ENCODE measurements at places on chromosomes 2 and 18. TPM values are rescaled to one million over a fixed set of nuclear protein-coding genes. Genes with fewer than 3 reads are reported as not detected.

Gene CHRND
- polyA plus RNA-seq, result not detected

Gene BOLL
- not detected for polyA plus RNA-seq

DNA sequence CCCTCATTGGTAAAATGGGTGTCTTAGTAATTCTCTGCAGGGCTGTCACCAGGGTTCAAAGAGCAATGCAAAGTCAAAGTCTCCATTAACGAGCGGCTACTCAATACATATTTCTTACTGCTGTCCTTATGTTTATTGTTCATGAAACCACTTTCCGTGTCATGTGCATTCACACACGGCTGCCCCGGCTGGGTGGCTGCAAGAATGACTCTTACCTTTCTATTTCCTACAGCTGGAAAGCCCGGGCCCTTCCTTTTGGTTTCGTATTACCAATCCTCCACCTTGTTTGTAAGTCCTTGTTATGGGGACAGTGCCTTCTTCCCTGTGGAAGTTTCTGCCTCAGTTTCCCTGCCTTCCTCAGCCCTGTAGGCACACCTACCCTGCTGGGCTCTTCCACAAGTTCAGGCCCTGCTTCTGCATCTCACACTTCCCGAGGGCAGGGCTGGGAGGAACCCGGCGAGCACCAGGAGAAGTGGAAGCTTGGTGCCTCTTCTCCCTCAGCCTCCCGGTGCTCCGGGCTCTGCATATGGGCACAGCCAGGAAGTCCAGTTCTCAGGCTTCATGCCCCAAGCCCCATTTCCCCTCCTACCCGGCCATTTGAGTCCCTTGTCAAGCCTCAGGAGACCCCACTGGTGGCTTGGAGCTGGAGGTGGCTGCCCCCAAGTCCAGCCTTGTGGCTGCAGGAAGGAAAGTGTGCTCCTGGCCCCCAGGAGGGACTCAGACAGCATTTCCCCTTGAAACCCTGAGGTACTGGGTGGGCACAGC, 18.7 kb upstream of the ACKR3 start:
- DNase-seq, result no peak

GRCh38 chr2:159658881-159659873, 42.8 kb upstream of the BAZ2B start:
- no peak for DNase-seq

Data from IMR-90 (cell line).